ENCODE measurements at places on chromosomes 6 and 20.

DNA sequence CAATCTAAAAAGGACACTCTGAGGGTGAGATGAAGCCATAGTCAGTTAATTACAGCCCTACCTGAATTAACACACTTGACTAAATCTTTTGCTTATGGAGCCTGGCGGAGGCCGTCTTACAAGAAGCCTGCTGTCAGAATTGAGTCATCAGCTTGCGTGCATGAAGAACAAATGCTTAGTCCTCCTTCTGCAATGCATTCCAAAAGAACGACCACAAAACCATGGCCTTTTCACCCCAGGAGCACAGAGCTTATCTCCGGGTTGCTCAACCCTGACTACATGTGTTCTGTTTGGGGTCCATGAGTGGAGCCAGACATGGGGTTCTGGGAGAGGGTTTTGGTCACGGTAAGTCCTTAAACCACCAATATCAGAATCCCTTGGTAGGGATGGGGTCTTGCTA lies 318.1 kb downstream of the CLIC5 start:
- DNase-seq = peak; percentile 84

DNA sequence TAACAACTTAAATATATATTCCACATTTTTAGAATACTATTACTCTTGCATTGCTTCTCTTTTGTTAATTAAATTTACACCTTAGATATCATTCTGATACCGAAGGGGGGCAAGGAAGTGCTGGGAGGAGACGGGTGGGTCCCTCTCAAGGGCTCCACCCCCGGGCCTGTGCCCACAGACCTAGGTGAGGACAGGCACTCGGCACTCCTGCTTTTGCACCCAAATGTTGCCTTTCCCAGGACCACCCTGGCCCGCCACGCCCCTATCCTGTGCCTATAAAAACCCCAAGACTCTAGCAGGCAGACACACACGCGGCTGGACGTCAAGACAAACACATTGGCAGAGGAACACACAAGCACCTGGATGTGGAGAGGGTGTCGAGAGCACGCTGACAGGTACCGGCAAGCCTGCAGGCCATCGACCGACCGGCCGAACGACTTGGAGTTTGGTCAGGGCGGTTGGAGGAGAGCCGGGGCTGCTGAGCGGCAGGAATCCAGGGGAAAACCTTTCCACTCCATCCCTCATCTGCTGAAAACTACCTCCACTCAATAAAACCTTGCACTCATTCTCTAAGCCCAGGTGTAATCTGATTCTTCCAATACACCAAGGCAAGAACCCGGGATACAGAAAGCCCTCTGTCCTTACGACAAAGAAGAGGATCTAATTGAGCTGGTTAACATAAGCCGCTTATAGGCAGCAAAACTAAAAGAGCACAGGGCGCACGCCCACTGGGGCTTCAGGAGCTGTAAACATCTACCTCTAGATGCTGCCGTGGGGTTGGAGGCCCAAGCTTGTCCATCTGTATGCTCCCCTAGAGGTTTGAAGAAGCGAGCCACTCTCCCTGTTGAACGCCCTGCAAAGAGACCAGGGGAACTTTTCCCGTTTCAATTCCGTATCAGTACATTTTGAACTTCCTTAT lies 197.4 kb upstream of the PRSS16 start:
- DNase-seq = no peak

DNA sequence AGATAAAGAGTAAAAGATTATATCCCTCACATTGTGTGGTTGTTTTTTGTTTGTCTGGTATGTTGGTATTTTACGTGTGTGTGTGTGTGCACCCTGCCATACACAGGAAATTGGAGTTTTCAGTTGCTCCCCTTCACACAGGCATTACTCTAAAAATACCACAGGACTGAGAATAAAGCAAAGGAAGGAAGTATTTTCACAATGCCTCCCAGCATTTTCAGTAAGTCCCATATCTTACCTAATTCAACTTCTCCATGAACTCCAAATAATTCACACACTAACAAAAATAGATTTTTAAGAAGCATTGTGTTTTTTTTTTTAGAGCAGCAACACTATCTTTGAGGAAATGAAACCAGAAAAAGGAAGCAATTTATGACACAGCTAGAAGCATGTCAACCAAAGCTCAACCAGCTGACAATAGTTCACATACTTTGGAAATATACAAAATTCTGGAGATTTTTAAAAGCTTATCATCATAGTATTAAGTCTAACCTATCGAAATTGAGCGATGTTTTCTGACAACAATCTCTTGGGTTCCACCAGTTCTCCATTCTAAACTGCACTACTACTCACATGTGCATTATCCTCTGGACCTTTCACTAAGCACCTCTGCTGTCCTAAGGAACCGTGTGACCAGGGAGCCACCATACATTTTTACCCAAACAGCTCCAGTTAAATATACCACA lies 2.1 kb downstream of the UBE2J1 start:
- DNase-seq = peak; percentile 19

- no peak for DNase-seq
These were observed 131.9 kb downstream of the FYN start for GRCh38 chr6:111741177-111741952.

- DNase-seq = no peak
These were observed 25.0 kb downstream of the TAB2 start for GRCh38 chr6:149342525-149342924.

- no peak for DNase-seq
These were observed 48.7 kb upstream of the FAM83D start for GRCh38 chr20:38877483-38877882.

- no peak for DNase-seq
These were observed 34.1 kb upstream of the ESR1 start for GRCh38 chr6:151773382-151773781.

DNA sequence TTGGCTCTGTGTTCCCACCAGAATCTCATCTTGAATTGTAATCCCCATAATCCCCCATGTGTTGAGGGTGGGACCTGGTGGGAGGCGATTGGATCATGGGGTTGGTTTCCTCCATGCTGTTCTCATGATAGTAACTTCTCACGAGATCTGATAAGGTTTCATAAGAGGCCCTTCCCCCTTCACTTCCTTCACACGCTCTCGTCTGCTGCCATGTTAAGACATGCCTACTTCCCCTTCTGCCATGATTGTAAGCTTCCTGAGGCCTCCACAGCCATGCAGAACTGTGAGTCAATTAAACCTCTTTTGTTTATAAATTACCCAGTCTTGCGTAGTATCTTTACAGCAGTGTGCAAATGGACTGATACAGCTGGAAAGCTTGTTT lies 90.0 kb downstream of the ELOVL5 start:
- no peak for DNase-seq

DNA sequence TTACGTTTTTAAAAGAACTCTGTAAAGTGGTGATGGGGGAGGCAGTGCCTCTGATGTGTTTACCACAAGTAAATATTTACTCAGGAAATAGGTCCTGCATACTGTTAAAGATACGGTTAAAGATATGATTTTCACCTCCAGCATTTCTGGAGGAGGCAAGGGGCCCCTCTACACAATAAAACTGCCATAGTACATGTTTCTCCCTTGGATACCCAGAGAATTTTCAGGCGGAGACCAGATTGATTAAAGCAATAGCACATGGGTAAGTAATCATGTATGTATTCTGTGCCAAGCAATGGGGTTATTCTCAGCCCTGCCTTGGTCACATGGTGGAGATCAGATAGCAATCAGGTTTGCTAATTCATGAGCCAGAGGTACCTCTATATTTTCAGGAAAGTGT lies 9.6 kb downstream of the RIPOR2 start:
- no peak for DNase-seq

- no peak for DNase-seq
These were observed 27.5 kb downstream of the SUN5 start for GRCh38 chr20:32976746-32977145.

DNA sequence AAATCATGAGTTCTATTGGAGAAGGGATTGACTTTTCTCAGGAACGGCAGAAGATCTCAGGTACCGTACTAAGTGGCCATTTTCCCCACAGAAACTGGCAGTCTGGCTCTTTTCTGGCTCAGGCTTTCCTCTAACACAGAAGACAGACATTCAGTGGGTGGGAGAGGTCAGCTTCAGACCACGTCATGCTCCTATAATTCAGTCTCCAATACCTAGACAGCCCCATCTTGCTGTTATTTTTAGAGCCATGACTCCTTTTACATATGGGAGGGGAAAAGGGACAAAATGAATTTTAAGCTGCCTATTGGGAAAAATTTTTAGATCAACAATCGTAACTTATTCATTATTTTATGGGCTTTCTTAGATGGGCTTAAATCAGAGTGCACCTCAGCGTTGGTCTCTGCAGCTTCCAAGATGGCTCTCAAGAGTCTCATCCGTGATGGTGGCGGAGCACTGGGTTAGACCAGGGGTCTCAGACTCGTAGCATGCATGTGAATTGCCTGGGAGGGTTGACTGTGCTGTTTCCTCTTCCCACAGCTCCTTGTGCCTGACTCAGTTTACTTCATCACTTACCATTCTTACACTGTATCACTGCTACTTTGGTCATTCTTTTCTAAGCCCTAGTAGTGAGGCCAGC lies 86.9 kb downstream of the TCP11 start:
- DNase-seq = no peak

DNA sequence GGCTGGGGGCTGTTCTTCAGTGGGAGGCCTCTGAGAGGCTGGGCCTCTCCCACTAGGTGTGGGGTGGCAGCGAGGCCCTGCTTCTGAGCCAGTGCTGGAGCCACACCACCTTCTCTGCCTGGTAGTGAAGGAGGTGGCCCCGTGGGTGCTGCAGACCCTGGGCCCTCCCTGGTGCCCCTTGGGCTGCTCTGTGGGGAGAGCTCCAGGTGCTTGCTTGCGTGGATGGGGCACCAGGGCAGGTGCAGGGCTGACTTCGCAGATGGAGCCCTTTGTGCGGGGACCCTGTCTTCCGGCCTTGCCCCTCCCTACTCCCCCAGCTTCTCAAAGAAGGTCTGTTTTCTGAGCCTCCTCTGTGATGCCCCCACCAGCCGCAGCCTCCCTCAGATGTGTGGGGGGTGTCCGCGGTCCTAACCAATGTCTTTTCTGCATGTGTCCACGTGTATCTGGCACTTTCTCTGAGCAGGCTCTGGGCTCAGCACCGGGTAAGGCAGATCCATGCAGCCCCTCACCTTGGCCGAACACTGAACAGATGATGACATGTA lies 17.2 kb upstream of the MYT1 start:
- DNase-seq = no peak

- DNase-seq = no peak
These were observed 38.1 kb downstream of the SMAP1 start for GRCh38 chr6:70705772-70706171.

DNA sequence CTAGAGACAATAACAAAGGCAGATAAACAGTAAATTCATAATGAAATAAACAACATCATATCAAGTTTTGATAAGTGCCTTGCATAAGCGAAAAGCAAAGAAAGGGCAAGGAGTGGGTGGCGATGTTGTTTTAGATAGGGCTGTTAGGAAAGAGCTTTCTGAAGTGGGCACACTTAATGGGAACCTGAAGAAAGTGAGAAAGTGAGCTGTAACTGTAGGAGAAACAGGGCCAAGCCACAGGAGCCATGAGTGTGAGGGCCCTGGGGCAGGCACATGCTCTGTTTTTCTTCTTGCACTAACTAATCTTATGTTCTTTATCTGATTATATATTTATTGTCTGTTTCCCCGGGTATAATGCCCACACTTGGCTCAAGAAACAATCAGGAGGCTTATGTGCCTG lies 193.4 kb upstream of the SUPT3H start:
- no peak for DNase-seq

DNA sequence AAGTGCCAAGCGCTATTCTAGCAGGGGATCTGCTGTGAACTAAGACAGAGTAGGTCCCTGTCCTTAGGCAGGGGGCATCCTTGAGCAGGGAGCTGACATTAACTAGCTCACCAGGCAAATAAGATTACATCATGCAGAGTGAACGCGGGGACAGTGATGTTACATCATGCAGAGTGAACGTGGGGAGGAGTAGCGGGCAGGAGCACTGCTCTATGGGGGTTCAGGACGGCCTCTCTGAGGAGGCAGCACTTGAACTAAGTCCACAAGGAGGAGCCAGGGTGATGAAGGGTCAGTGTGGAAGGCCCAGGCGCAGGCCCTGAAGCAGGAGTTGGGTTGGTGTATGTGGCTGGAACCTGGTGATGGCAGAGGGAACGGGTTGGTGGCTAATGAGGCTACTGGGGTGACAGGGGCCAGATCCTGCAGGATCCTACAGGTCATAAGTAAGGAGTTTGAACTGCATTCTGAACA lies 38.7 kb downstream of the KAT14 start:
- DNase-seq = no peak

DNA sequence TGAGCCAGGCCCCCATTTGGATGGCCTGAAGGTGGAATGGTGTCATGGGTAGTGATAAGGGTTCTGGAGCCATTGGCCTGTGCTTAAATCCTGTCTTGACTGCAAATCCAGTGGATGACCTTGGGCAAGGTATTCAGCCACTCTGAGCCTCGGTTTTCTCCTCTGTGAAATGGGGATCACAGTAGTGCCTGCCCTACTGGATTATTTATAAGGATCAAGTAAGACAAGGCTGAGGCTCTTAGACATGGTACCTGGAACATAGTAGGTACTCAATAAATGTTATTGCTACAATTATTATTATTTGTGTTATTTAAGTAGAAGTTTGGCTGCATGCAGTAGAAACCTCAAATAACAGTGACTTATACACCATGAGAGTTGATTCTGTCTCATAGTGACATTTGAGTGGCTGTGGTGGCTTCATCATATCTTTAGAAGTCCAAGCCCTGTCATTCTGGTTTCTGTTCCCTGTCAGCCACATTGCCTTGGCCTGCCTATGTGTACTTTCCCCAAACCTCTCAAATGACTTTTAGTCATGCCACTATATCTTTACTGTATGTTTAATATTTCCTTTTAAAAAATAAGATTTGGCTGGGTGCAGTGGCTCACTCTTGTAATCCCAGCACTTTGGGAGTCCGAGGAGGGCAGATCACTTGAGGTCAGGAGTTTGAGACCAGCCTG lies 37.6 kb upstream of the CHMP4B start:
- no peak for DNase-seq

- no peak for DNase-seq
These were observed 282.7 kb downstream of the HAO1 start for GRCh38 chr20:7657569-7657968.

DNA sequence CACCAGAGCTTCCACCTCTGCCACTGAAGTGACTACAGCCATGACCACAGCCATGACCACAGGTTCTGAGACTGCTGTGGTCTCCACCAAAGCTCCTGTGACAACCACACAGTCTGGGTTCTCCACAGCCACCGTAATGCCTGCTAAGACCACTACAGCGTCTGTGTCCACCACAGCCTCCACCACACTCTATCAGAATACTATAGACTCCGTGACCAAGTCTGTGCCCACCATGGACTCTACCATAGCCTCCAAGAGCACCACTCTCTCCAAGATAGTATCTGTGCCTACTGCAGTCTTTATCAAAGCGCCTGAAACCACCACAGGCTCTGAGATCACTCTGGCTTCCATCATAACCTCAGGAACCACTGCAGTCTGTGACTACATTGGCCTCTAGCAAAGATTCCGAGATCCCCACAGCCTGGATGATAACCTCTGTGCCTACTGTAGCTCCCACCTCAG lies 18.3 kb upstream of the MUC21 start:
- DNase-seq = no peak

DNA sequence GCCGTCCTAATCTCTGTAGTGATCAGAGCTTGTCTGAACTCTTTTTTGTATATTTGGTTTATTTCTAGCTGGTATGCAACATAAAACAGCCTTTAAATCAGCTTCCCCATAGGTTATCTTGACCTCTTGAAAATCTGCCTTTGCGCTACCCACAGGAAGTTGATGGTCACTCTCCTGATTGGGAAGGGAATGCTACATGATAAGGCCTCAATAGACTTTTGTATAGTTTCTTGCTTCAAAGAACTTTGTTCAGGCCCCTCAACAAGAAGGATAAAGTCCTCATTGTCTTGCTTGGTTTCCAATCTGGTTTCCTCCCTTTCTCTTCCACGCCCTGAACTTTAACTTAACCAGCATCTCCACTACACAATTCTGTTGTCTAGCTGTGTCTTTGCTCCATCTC lies 95.4 kb upstream of the TENT5A start:
- no peak for DNase-seq

GRCh38 chr6:152293404-152293803 lies 343.8 kb downstream of the SYNE1 start:
- DNase-seq = no peak
